Skeletal muscle cell (primary cell): ENCODE measurements at places on chromosomes 4 and X.

DNA sequence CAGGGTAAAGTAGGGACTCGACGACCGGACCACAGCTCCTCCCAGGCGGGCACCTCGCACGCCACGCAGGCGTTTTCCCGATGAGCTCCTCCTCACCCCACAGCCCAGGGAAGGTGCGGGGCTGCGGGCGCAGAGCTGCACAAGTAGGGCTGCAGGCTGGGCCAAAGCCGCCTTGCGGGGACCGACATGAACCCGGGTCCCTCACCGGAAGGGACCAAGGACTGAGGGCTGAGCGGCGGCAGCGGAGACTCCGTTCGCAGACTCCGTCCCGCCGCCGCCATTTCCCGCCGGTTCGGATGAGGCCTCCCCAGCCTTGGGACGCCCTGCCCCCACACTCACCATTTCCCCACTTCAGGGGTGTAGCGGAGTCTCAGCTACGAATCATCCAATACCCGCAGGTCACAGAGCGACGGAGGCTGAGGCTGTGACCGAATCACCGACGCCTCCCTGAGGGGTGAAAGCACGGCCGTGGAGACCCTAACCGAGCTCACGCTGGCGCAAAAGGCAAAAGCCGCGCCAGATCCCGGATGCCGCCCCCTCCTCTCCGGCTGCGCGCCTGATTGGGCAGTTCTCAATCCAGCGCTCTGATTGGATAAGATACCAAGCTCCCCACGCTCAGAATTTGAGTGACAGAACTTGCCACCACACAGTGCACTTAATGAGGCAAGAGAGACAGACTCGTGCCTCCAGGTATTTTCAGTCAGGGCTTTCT, at the start of gene ZNF732:
ZNF732 (minus strand) TSS at position 506 of the 712 bp plus-strand sequence; CDS start at position 342, 164 bp downstream.
- DNase-seq, result peak; percentile 13

- DNase-seq, result no peak
Measured at GRCh38 chrX:43804021-43804420, 78.2 kb downstream of the MAOB start.

GRCh38 chr4:5772528-5773270, 61.7 kb downstream of the EVC start:
- DNase-seq, result no peak

DNA sequence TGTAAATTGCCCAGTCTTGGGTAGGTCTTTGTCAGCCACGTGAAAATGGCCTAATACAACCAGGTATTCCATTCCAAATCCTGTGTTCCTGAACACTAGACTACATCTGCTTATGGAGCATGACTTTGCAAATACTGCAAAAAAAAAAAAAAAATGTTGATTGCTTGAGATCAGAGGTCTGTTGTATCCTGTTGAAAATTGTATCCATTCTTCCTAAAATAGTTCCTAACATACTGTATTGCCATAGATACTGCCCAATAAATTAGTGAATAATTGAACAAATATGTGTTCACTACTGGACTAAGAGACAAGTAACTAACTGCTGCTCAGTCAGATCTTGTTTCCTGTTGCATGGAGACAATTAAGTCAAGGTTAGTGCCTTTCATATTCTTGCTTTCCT, 164.3 kb upstream of the PABPC4L start:
- DNase-seq, result no peak

GRCh38 chr4:27293831-27294230, 433.2 kb downstream of the STIM2 start:
- DNase-seq, result no peak

GRCh38 chr4:153939570-153939969, 150.7 kb upstream of the SFRP2 start:
- no peak for DNase-seq

DNA sequence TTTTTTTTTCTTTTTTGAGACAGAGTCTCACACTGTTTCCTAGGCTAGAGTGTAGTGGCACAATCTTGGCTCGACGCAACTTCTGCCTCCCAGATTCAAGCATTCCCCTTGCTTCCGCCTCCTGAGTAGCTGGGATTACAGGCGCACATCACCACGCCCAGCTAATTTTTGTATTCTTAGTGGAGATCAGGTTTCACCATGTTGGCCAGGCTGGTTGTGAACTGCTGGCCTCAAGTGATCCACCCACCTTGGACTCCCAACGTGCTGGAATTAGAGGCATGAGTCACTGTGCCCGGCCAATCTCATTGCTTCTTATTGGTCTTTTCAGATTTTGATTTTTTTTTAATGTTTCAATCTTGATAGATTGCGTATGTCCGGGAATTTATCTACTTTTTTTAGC, 124.4 kb downstream of the NBDY start:
- DNase-seq, result no peak

GRCh38 chr4:6271701-6272465, 2.2 kb downstream of the WFS1 start:
- DNase-seq, result no peak

DNA sequence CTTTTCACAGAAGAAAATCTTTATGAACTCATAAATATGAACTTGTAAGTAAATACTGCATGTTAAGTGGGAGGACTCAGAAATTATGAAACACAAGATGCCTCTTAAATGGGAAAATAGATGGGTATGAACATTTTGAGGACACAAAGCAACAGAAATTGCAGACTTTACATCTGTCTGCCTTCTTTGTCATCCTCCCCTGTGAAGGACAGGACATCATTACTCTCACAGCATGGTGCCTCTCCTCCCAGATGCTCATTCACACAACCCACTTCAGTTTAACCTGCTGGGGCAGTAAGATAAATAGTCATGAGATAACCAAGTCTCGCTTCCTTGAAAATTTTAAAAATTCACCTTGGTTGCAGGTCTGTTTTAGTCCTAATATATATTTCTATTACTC, 144.5 kb downstream of the APBB2 start:
- no peak for DNase-seq

DNA sequence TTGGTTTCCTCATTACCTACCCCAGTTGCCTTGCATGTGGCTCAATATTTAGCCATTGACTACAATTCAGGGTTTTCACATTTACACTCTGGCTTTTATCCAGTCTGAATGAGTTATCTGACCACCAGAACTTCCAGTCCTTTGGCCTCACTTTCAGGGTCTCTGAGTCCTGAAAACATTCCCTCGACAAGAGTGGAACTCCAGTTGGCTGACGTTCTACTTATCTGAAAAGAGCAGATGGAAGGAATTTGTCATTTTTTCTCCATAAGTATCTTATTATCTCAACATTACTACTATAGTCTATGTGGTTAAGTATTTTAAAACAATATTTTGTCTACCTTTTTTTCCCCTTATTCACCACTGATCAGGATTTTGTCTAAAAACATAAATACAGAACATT, 5.2 kb upstream of the CASP6 start:
- no peak for DNase-seq

GRCh38 chr4:19002170-19002569, 980.6 kb upstream of the LCORL start:
- DNase-seq, result no peak

DNA sequence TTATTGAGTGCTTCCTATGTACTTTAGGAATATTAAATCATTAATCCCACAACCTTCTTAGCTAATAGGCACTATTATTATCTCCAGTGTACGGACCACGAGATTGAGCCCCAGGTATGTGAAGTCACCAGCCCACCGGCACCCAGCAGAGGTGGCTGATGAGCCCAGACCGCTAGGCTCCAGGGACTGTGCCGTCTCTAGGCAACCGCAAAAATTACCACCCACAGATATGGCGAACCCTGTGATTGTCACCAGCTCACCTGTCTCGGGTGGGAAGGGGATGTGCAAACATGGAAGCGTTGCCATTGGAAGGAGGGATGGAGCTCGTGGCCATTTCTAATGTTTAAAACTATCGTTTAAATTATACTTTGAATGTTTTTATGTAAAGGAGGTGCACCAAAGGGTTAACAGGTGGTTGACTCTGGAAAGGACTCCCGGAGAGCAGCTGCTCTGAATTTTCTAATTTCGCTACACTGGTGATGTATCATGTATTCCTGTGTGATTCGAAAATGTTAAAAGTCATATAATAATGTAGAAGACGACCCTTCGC, 21.0 kb upstream of the JAKMIP1 start:
- DNase-seq, result no peak

DNA sequence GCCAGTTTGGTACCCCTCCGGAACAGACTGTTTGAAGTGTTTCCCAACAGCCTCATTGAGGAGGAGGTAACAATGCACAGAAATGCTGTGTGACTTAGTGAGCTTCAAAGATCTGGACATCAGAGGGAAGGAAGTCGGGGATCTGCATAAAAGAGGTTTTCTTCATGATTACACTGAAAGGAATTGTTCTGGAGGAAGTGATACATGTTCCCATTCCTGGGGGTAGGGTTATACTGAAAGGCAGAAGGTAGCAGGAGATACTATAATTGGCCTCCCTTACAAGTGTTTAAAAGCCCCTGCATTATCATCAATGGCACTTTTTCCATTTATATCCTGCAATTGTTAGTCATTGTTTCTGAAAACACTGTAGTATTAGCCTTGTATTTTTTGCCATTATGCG, 94.0 kb upstream of the DKK2 start:
- DNase-seq, result no peak

DNA sequence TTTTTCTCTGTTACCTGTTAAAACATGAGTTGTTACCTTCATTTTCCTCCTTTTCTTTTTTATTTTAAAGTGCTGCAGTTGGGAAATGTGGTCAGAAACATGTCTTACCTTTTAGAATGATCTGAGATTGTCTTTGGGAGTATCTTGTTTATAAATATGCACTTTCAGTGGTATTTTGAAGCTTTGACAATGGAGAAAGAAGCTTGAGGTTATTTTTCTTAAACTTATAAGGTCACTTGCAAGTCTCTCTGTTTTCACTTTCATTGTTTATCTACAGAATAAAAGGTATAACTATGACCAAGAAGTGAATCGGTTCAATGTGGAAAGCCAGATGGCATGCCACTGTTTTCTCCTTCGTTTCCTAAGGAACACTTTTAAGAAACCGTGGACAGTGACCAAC, 167.5 kb upstream of the SLC7A11 start:
- DNase-seq, result no peak

DNA sequence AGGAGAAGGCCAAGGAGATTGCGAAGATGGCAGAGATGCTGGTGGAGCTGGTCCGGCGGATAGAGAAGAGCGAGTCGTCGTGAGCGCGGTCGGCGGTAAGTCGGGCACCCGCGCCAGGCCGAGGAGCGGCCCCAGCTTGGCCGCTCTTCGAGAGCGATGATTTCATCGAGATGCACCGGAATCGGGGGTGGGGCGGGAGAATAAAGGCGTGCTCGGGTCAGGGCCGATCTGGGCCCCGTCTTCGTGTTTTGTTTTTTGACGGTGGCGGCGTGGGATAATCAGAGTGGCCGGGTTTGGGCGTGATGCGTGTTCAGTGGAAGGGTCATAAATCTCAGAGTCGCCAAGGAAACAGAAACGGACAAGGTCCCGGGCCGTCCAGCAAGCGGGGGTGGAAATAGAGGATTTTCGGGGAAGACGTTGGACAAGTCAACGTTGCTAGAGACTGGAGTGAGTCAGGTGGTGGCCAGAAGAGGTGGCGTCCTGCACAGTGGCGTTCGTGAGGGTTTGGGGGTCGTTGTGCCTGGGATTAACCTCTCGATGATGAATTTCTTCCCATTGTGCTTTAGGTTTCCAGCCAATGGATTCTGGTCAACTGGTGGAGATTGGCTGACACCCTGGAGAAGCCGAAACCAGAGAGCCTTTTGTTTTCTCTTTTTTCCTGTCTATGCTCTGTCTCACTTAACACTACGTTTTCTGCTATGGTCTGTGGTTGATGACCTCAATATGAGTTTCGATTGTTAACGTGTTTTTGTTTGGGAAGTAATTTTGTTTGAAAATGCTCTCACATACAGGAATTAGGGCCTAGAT, 882 bp downstream of the MRFAP1 start:
- no peak for DNase-seq

GRCh38 chrX:18003876-18004275, 142.8 kb upstream of the RAI2 start:
- no peak for DNase-seq

GRCh38 chr4:131296192-131296591, 1852.9 kb upstream of the PCDH10 start:
- DNase-seq, result no peak

GRCh38 chr4:140351093-140352075, 22.1 kb upstream of the SCOC start:
- DNase-seq, result no peak
